Activated CD4-positive, alpha-beta T cell treated with anti-CD3 and anti-CD28 coated beads, Interleukin-2, amount 10 ng/mL, durations not matched to agents 24 days and 14 days (primary cell): ENCODE measurements at places on chromosomes 2 and 18. TPM values are rescaled to one million over a fixed set of nuclear protein-coding genes. Genes with fewer than 3 reads are reported as not detected.

ERBB4 gene
- not detected in 2 replicates for total RNA-seq

PID1 gene
- total RNA-seq = not detected in 2 replicates

SERPINB13 gene
- total RNA-seq = not detected in 2 replicates

RAPH1 gene
- total RNA-seq = 6.0 and 6.1 TPM in 2 replicates

MALL gene
- total RNA-seq = 1.2 and 1.8 TPM in 2 replicates

CRACDL gene
- 0.07 and 0.12 TPM in 2 replicates for total RNA-seq

EFR3B gene
- 0.09 and 0.12 TPM in 2 replicates for total RNA-seq

ALPG gene
- total RNA-seq = not detected in 2 replicates

OBSL1 gene
- 0.26 and 0.47 TPM in 2 replicates for total RNA-seq

CROCC2 gene
- not detected in 2 replicates for total RNA-seq

SNORC gene
- total RNA-seq = 1.0 and 1.2 TPM in 2 replicates

SERPINB4 gene
- not detected in 2 replicates for total RNA-seq

CKAP2L gene
- total RNA-seq = 17.8 and 17.9 TPM in 2 replicates

GNAL gene
- 0.36 and 0.40 TPM in 2 replicates for total RNA-seq

PELI1 gene
- total RNA-seq = 31.9 and 33.8 TPM in 2 replicates

C2orf80 gene
- total RNA-seq = not detected in 2 replicates

HAAO gene
- total RNA-seq = 0.26 and 0.73 TPM in 2 replicates

ASIC4 gene
- total RNA-seq = not detected in 2 replicates

ABCG5 gene
- not detected in 2 replicates for total RNA-seq

GAREM1 gene
- total RNA-seq = not detected in 2 replicates

BCL2 gene
- 80.5 and 81.3 TPM in 2 replicates for total RNA-seq

COL3A1 gene
- total RNA-seq = 0.09 TPM in 1 of 2 replicates, not detected in the other

NOL4 gene
- not detected in 2 replicates for total RNA-seq

C1QL2 gene
- total RNA-seq = not detected in 2 replicates

ANKRD53 gene
- not detected in 2 replicates for total RNA-seq

DNAJC5G gene
- total RNA-seq = not detected in 2 replicates

GALR1 gene
- not detected in 2 replicates for total RNA-seq

POMC gene
- total RNA-seq = 6.9 and 7.2 TPM in 2 replicates

ABCB11 gene
- not detected in 2 replicates for total RNA-seq

AQP12A gene
- not detected in 2 replicates for total RNA-seq

PIGN gene
- total RNA-seq = 32.0 and 33.9 TPM in 2 replicates

GKN1 gene
- not detected in 2 replicates for total RNA-seq

VAMP8 gene
- total RNA-seq = 90.9 and 91.3 TPM in 2 replicates
